ENCODE measurements at places on chromosomes 4 and X.

DNA sequence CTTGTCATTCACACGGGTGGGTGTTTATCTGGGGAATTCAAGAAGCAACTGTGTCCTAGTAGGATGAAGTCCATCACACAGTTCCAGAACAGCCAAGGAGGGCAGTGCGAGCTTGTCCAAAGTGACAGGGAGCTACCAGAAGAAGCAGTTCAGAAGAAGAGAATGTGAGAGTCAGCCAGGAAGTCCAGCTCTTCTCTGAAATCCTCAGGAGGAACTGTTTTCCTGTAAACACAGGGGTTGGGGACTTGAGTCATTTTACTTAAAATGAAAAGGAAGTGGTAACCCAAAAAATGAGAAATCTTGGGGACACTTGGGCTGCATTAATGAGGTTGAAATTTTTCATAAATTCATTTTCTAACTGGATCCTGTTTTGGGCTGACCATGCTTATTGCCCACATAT is 8.2 kb upstream of the TLR10 start:
- DNase-seq: no peak

GRCh38 chr4:947491-947971 is 15.3 kb downstream of the TMEM175 start:
- no peak for DNase-seq

DNA sequence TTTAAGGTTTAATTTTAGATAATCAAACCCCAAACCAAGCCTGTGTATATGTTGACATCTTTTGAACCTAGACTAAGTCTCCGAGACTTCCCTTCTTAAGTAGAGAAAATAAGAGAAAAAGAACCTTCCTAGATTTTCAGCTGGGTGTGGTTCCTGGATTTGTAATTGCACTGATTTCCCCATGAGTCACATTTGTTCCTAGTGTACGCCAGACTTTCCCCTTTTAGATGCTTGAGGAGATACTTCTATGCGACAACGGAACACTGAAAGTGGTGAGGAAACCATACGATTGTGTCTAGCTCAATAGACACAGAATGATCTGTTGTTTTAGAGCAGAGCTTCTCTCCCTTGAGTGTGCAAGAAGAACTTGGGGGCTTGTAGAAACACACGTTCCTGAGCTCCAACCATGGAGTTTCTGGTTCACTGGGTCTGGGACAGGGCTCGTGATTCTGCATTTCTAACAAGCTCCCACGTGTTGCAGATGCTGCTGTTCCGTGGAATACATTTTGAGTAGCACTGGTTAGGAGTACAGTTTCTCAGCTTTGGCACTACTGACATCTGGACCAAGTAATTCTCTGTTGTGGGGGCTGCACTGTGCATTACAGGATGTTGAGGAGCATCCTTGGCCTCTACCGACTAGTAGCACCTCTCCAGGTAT is 87.1 kb downstream of the AMELX start:
- DNase-seq: no peak

GRCh38 chrX:125953814-125954213 is 212.3 kb downstream of the DCAF12L2 start:
- DNase-seq: no peak

DNA sequence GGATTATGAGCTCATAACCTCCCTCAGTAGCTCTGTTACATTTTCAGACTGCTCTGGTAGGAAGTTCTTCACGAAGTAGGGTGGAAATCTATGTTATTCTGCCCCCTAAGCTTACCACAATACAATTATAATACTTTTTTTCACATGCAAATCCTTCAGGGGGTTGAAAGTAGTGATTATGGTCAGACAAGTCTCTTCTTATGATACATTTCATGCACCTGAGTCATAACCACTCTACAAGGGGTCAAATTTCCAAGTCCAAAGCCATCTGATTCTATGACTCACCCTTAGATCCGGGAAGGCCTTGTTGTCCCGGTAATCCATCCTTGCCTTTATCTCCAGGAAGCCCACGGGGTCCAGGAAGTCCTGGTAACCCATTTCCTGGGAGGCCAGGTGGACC is 95.2 kb downstream of the ATG4A start:
- DNase-seq: peak; percentile 67
